GM06990 (cell line): ENCODE measurements at places on chromosomes 6 and 20.

DNA sequence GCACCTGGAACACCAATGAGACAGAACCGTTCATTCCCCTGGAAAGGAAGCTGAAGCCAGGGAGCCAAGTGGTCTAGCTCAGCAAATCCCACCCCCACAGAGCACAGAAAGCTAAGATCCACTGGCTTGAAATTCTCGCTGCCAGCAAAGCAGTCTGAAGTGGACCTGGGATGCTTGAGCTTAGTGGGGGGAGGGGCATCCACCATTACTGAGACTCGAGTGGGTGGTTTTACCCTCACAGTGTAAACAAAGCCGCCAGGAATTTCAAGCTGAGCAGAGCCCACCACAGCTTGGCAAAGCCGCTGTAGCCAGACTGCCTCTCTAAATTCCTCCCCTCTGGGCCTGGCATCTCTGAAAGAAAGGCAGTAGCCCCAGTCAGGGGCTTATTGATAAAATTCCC lies 53.1 kb downstream of the KIF16B start:
- no peak for DNase-seq

GRCh38 chr20:49452011-49452482 lies 30.4 kb downstream of the KCNB1 start:
- DNase-seq = no peak

DNA sequence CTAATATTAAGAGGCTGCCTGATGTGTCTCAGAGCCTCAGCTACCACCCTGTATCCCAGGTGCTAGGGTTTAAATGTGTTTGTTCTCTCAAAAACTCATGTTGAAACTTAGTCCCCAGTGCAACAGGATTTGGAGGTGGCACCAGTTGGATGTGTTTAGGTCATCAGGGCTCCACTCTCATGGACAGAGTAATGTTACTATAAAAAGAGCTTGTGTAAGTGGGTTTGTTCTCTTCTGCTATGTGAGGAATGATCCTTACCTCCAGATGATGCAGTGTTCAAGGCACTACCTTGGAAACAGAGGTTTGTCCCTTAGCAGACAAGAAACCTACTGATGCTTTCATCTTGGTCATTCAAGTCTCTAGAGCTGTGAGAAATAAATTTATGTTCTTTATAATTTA lies 164.9 kb upstream of the EPHA7 start:
- DNase-seq = no peak

DNA sequence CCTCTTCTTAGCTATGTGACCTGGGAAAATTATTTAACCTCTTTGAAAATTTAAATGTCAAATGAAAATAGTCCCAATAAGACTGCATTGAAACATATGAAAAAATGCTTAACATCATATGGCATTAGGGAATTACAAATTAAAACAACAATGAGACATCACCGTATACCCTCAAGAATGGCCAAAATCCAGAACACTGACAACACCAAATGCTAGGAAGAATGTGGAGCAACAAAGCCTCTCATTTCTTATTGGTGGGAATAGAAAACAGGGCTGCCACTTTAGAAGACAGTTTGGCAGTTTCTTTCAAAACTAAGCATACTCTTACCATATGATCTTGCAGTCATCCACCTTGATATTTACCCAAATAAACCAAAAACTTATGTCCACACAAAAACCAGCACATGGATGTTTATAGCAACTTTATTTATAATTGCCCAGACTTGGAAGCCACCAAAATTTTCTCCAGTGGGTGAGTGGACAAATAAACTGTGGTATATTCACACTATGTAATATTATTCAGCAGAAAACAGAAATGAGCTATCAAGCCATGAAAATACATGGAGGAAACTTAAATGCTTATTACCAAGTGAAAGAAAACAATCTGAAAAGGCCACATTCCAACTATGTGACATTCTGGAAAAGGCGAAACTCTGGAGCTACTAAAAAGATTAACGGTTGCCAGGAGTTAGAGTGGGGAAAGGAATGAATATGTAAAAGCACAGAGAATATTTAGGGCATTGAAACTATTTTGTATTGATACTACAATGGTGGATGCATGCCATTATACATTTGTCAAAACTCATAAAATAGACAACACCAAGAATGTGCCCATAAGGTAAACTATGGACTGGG lies 459.9 kb downstream of the GRIK2 start:
- DNase-seq = no peak

DNA sequence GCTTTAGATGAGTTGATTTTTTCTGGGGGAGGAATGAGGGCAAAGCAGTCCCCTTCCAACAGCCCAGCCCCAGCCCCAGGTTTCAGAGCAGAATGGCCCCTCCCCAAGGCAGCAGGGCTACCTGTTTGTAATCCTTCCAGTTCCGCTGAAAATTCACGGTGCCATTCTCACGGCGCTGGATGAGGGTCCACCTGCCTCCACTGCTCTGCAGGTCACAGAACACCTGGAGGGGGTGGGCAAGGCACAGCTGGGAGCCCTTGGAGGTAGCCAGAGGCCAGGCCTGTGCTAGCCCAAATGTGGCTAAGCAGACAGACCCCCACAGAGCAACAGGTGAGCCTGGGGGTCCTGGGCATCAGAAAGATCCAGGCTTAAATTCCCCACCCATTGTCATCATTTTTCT lies 36.5 kb downstream of the ANGPT4 start:
- no peak for DNase-seq

- DNase-seq = no peak
Measured at GRCh38 chr20:25048519-25048952, 9.4 kb downstream of the ACSS1 start.

- no peak for DNase-seq
Measured at GRCh38 chr6:119643876-119644275, 294.3 kb upstream of the MAN1A1 start.
